ENCODE measurements at places on chromosomes 7 and 10.
A peak's percentile ranks its signal among the peaks of the same experiment; 100 is the strongest.

- DNase-seq: no peak
Observed at GRCh38 chr7:95433952-95434556, 774 bp downstream of the PON2 start.

- no peak for DNase-seq
Observed at GRCh38 chr10:26573674-26574073, 123.8 kb upstream of the PDSS1 start.

GRCh38 chr7:31371621-31372020 lies 31.1 kb upstream of the NEUROD6 start:
- no peak for DNase-seq

DNA sequence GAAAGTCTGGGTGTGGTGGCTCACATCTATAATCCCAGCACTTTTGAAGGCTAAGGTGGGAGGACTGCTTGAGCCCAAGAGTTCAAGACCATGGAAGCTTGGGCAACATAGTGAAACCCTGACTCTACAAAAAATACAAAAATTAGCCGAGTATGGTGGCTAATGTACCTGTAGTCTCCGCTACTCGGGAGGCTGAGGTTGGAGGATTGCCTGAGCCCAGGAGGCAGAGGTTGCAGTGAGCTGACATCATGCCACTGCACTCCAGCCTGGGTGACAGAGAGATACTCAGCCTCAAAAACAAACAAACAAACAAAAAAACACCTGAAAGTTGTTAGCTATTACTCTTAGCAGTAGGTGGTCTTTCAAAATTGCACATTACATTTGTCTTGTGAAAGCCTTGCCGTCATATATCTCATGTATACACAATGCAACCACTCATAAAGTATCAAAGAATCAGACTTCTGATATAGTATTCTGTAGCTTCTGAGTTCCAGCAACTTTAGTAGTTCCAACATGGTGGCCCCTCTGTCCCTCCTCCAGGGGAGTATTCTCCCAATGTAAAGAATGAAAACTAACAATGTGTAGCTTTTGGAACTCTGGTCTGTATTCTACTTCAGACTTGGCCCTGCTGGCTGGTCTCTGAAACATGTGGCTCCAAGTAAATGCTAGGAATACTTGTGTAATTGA lies 101.5 kb downstream of the ZNF92 start:
- no peak for DNase-seq

GRCh38 chr10:129174232-129175014 lies 292.6 kb upstream of the MGMT start:
- DNase-seq: no peak

DNA sequence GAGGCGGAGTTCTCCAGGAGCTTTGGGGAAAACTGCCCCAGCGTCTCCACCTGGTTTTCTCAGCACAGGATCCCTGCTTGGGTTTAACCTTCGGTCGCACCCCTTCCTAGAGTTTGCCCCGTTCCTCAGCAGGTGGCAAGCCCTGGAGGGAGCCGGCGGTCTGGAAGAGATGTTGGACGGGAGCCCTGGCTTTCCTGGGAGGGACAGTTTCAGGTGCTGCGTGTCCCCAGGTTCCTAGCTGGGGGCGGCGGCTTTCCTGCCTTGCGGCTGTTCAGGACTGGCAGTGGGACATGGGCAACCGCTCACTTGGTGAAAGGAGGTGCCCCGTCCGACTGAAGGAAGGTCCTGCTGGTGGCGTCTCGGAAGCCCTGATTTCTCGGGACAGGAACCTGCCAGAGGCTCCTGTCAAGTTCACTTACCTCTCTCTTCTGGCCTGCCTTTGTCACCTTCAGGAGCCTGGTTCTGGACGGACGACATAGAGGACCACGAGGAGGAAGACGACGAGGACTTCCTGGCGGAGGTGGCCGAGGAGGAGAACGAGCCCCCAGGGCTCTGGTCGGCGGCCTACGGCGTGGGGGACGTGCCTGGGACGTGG lies 14.8 kb downstream of the ZNF316 start:
- DNase-seq: no peak

- no peak for DNase-seq
Observed at GRCh38 chr7:1645476-1645875, 24.6 kb upstream of the ELFN1 start.

DNA sequence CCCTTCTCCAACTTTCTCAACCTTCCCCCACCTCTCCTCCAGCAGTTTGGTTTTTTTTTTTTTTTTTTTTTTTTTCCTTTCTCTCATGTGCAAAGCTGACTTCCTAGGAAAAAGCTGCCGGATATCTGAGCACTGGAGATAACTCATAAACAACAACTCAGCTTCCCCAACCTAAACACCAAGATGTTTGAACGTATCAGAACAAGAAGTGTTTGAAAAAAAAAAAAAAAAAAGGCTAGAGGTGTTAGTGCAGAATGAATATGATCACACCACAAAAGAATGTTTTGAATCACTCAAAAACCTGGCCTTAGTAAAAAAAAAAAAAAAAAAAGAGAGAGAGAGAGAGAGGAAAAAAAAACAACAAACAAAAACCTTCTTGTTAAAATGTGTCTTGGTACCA lies 11.2 kb downstream of the GATA3 start:
- no peak for DNase-seq

DNA sequence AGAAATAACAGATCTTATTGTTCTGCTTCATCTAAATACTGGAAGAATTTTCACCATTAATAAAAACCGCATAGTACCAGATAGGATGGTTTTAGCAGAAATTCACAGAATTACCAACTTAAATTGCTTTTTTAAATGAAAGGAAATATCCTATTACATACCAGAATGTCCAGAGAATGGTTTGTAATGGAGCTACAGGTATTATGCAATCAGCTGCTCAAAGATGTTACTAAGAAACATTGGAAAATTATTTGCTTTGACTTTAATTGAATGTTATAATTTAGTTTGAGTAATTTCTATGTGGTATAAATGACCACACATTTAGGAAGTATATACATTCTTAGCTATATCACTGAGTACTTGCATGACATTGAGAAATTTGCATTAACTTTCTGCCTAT lies 338.3 kb downstream of the ETV1 start:
- DNase-seq: no peak

- no peak for DNase-seq
Observed at GRCh38 chr7:46833197-46833596, 748.7 kb downstream of the TNS3 start.

DNA sequence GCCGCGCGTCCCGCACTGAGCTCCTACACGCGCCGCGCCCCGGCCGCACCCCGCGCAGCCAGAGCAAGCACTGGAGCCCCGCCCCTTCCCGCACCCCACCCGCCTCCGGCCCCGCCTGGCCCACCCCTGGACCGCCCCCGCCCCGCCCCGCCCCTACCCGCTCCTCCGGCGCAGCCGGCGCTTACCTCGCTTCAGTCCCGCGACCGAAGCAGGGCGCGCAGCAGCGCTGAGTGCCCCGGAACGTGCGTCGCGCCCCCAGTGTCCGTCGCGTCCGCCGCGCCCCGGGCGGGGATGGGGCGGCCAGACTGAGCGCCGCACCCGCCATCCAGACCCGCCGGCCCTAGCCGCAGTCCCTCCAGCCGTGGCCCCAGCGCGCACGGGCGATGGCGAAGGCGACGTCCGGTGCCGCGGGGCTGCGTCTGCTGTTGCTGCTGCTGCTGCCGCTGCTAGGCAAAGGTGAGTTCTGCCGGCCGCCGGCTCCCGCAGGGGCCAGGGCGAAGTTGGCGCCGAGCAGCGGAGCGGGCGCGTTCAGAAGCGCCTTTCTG lies at the start of gene RET:
TSS of gene RET (plus strand) at position 194 of the 545 bp plus-strand sequence. CDS start at position 384, 190 bp downstream.
- peak; percentile 12 for DNase-seq

DNA sequence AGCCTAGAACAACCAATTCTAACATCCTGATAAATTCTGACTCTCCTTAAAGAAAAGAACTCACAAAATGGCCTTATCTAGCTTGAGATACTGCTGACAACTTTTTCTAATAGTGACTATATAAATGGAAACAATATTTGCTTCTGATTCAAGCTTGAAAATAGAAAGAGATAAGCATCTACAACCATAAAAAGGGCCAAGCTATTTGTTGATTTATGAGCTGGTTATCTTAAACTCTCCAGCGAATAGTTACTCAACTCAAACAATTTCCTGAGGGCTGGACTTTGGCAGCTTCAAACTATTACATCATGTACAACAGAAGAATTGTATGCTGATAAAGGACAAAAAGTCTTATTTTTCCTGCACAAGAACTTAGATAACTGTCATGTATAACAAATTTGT lies 4.6 kb downstream of the USP54 start:
- DNase-seq: no peak

DNA sequence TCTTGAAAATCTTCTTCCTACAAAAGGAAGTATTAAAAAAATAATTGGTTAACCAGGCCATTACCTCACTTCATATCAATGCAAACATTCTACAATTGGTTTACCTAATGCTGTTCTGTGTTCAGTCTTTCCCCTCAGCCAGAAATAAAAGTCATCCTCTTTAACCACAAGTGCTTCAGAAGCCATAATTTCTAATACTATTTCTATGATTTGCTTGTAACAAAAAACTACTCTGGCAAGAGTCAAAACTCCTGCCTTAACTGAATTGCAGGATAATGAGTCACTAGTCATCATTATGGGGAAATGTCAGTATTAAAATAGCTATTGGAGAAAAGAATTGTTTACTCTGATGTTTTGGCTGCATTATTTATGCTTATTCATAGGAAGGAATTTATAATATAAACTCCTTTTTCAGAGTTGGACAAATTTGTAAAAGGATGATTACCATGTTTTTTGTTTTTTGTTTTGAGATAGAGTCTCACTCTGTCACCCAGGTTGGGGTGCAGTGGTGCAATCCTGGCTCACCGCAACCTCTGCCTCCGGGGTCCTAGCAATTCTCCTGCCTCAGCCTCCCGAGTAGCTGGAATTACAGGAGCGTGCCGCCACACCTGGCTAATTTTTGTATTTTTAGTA lies 55.5 kb upstream of the ODAD2 start:
- no peak for DNase-seq

Measured in stimulated activated CD4-positive, alpha-beta T cell treated with anti-CD3 and anti-CD28 coated beads, Interleukin-1b, Interleukin-23, amount 100 ng/mL, for 48 hours (primary cell).